ENCODE measurements at places on chromosomes 3 and 15.
A peak's percentile ranks its signal among the peaks of the same experiment; 100 is the strongest.

DNA sequence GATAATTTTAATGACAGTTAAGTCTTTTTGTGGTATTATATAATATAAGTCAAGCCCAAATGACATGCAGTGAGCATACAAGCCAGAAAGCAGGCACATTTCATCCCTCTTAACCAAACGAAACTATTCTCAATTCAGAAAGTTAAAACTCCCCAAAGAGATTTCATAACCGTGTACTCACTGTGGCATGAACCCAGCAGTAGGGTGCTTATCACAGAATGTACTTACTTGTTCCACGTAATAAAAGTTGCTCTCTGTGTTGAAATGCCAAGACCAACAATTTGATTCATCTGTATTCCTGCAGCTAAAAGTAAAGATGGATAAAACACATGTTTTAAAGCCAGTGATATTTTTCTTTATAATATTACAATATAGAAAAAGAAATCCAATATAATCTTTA, 12.1 kb downstream of the GK5 start:
- DNase-seq = no peak

DNA sequence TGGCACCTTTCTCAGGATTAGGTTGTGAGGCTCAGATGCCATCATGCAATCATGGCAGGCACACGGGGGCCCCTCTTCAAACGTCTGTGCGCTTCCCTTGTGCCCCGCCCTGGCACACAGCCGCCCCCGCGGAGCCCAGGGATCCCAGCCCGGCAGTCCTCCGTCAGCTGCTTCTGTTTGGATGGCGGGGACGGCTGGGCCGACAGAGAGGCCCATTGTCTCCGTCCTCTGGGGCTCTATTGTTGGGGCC, 849 bp upstream of the HDAC11 start:
- peak; percentile 34 for DNase-seq

- peak; percentile 92 for DNase-seq
These were observed 50.3 kb downstream of the CHSY1 start for GRCh38 chr15:101201411-101202174.

GRCh38 chr3:124504332-124505059, 225.8 kb upstream of the UMPS start:
- no peak for DNase-seq

GRCh38 chr3:75320369-75320768, 343.8 kb upstream of the FRG2C start:
- no peak for DNase-seq

DNA sequence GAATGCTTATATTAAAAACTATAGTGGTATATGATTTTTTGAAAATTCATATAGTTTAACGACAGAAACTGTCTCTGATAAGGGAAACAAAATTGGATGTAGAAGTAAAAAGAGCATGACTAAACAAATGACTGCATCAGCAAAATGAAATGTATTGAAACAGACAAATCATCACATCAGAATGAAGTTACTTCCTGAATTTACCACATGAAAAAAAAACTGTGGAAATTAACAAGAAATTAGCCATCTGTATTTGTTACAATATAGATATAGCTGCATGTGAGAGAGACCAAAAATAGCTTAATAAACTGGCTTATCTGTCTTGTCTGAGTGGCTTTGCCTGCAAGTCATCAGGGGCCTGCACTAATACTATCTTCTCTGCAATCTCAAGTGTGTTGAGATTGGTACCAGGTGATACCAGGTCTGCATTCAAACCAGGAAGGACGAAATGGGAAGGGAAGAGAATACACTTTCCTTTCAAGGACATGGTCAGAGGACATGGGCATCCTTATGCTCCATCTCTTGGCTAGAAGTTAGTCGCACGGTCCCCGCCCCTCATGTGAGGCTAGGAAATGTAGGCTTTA, 388.7 kb downstream of the GRM7 start:
- no peak for DNase-seq

GRCh38 chr3:14286887-14287500, 108.4 kb downstream of the LSM3 start:
- no peak for DNase-seq

- no peak for DNase-seq
These were observed 96.6 kb downstream of the SEMA6D start for GRCh38 chr15:47813748-47814384.

DNA sequence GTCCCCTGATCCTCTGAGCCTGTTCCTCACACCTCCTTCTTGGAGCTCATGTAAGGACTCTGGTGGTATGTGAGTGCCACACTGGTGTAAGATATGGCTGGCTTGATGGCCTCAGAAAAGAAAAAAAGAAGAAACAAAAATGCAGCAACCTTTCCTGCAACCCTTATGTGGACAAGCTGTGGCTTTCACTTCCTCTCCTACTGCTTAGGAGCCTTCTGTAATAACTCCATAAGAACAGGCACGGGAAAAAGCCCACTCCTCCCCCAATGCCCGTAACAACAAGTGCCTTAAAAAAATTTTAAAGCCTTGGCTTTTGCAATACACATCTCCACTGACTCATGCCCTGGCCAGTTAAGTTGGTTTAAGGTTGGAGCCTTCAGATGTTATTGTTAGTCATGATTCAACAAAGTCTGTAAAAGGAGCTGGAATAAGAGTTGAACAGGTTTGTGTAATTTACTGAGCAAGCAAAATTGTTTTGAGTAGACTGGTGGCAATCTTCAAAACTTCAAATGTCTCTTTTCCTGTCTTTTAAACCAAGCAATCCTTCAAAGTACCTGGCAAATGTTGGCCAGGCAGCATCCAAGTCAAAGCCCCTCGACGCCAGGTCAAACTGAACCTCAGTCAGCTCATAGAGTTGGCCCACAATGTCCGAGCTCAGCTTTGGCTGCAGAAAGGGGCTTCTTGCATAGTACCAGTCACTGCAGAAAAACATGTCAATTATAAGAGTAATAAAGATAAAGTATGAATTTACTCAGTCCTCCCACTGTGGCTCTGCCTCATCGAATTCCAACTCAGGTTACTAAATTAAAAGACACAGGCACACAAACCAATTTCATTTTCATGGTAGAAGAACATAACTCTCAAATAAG, 22.9 kb downstream of the FYCO1 start:
- peak; percentile 73 for DNase-seq

DNA sequence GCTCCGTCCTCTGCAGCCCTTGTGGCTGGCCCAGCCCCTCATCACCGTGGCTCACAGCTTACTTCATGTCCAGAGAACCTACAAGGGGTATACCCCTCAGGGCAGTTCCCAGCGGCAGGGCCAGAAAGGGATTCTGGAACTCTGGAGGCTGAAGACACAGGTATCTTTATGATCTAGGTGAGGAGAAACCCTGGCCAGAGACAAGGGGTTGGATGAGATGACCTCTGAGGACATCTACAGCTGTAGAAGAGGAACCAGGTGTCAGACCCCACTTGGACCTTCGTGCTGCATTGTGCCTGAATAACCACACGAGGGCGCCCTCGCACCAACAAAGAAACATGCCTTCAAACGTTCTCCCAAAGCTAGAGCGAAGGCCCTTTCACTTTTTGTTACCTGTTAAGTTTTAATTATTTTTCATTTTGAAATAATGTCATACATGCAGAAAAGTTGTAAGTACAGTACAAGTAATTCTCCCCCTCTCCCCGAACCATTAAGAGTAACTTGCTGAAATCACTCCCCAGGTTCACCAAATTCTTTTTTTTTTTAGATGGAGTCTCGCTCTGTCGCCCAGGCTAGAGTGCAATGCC, 118.7 kb upstream of the SMAD3 start:
- peak; percentile 82 for DNase-seq

DNA sequence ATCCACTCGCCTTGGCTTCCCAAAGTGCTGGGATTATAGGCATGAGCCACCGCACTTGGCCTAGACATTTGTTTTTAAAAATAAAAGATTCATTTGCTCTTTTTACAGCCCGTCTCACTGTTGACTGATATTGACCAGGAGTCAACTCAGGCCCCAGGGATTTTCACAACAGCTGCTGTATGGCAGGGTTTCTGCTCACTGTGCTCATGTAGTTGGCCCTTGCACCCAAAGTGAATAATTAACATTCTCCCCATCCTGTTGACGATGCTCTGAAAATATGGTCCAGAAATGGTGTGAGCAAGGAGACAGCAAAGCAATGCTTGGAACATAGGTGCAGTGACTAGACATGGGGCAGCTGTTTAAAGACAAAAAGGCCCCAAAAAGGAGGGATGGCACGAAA, 2.9 kb upstream of the CCR5 start:
- no peak for DNase-seq

- DNase-seq = no peak
These were observed 54.8 kb downstream of the ZBTB38 start for GRCh38 chr3:141422961-141423582.

DNA sequence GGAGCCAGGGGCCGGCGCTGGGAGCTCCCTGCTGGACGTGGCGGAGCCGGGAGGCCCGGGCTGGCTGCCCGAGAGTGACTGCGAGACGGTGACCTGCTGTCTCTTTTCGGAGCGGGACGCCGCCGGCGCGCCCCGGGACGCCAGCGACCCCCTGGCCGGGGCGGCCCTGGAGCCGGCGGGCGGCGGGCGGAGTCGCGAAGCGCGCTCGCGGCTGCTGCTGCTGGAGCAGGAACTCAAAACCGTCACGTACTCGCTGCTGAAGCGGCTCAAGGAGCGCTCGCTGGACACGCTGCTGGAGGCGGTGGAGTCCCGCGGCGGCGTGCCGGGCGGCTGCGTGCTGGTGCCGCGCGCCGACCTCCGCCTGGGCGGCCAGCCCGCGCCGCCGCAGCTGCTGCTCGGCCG, 1.5 kb downstream of the SMAD6 start:
- no peak for DNase-seq

- peak; percentile 30 for DNase-seq
These were observed 120.7 kb upstream of the LINGO1 start for GRCh38 chr15:77753281-77753873.

DNA sequence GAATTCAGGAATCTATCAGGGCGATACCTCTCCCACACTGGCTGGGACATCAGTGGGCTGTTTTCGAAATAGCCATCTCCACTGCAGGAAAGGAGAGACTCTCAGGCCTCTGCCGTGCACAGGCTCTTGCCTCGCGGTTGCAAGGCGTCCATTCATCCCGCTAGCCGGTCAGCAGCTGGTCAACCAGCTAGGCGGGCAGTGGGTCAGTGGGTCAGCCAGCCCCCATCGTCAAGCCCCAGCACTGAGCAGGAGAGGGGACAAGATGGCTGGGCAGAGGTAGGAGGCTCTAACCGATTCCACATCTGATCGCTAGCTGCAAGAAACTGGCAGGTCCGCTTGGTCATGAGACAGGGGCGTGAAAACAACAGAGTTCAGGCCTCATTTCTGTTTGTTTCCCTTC, 45.1 kb downstream of the MUC4 start:
- no peak for DNase-seq

- no peak for DNase-seq
These were observed 74.5 kb upstream of the C15orf61 start for GRCh38 chr15:67446449-67446848.

GRCh38 chr3:194141415-194142155, 5.6 kb downstream of the HES1 start:
- peak; percentile 93 for DNase-seq

DNA sequence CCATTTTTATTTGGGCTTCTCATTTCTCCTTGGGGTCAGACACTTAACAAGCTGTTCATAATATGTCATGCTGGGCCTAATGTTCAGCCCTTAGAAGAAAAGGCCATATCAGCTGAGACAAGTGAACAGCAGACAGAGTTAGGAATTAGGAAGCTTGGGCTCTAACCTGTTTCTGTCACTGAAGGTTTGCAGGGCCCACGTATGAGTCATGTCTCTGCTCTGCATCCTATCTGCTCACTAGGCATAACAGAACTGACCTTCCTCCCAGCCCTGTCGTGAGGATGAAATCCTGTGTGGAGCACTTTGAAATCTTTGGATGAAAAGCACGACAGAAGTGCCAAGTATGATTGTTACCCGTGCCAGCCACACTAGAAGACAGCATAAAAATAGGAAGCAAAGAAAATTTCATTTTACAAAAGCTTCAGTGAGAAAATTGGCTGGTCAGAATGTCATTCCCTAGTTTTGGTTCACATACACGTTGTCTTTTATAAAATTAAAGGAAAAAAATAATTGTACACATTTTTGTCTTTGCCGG, 26.5 kb upstream of the CD47 start:
- no peak for DNase-seq

- no peak for DNase-seq
These were observed 15.5 kb upstream of the VIPR1 start for GRCh38 chr3:42486814-42487565.

DNA sequence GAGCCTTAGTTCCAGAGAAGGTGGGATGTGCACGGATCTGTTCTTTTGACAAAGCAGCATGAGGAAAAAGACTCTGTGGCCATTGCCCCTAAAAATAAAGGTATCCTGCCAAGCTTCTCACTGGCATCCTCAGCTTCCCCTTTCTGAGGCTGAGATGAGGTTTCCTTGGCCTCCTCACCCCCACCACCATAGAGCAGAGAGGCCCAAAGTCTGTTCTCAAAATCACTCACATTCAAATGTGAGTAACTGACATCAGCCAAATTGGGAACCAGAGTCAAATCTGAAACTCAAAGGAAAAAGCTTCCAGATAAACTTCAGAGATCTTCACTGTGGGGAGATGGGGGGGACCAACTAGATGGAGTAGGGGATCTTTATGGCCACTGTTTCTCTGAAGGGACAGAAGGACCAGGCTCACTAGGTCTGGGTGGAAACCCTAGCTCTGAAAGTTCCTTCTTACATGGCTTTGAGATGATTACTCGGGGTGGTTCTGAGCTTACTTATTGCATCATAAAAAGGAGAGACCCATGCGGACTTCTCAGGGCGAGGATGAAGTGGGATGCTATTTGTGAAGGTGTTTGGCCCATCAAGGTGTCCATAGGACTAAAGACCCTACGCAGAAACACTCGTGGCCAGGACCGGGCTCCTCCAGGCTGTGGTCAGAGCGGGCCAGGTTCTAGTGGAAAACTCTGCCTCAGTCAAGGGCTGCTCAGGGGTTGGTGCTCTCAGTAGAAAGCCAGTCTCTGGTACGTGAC, 61.5 kb upstream of the MEF2A start:
- DNase-seq = no peak

GRCh38 chr15:20358066-20358778, 183.4 kb downstream of the GOLGA6L6 start:
- no peak for DNase-seq

GRCh38 chr3:183477801-183478456, 49.5 kb upstream of the MCF2L2 start:
- DNase-seq = no peak

- DNase-seq = no peak
These were observed 210.5 kb downstream of the FOXP1 start for GRCh38 chr3:71372911-71373637.

DNA sequence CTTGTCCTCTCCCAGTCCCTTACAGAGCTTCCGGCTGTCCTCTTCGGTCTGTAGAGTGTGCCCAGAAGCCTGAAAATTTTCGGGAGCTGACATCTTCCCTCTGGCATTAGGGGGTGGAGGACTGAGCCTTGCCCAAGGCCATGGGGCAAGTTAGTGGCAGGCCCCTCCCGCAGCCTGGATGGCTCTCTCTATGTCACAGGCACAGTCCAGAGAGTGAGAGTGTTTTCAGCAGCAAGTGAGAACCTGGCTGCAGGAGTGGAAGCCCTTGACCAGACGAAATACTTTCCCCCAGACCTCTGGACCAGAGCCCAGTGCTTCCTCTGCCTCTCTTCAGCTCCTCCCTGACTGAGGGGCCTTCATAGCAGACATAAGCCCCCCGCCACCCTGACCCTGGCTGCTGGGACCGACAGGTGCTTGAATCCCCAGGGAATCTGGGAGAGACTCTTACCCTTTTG, 50.5 kb upstream of the SEC22A start:
- DNase-seq = no peak

GRCh38 chr3:13032206-13032605, 41.0 kb downstream of the IQSEC1 start:
- DNase-seq = no peak

GRCh38 chr3:105979961-105980360, 111.1 kb upstream of the CBLB start:
- DNase-seq = no peak

GRCh38 chr15:31369727-31370126, 43.1 kb downstream of the KLF13 start:
- DNase-seq = no peak
